ENCODE measurements at places on chromosomes 7 and 10. TPM values are rescaled to one million over a fixed set of nuclear protein-coding genes. Genes with fewer than 3 reads are reported as not detected.
A peak's percentile ranks its signal among the peaks of the same experiment; 100 is the strongest.

DNA sequence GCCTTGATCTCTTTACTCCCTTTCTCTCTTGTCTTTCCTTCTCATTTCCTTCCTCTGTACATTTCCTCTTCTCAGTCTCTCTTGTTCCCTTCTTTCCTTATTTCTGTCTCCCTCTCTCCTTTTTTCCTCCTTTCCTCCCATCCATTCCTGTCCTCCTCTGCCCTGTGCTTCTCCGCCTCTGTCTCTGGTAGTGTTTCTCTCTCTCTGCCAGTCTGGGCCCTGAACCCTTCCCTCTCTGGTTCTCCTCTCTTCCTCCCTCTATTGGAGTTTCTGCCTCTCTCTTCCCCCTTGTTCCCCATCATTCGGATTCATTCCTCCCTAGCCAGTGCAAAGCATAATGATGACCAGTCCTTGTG, 13.2 kb upstream of the PAX2 start:
- no peak for DNase-seq

- DNase-seq: no peak
Measured at GRCh38 chr7:98460902-98461301, 60.0 kb upstream of the BAIAP2L1 start.

- no peak for DNase-seq
Measured at GRCh38 chr7:154198481-154198880, 146.3 kb downstream of the DPP6 start.

- no peak for DNase-seq
Measured at GRCh38 chr10:59265141-59265540, 88.7 kb downstream of the PHYHIPL start.

DNA sequence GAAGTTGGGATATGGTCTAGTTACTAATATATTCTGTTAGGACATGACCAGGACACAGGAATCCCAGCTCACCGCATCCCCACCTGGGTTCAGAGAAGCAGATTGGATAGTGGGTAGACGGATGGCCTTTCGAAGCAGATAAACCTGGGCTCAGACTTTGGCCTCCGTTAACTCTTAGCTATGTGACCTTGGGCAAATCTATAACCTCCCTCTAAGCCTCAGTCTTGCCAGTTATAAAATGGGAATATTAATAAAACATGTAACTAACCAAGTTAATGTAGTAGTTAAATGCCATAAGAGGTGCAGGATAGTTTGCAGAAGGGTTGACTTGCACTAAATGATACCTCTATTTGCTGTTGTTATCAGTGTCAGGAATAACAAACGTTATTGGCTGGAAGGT, 127.6 kb upstream of the JCAD start:
- no peak for DNase-seq

GRCh38 chr10:80405035-80405434, 3.3 kb upstream of the PRXL2A start:
- no peak for DNase-seq

DNA sequence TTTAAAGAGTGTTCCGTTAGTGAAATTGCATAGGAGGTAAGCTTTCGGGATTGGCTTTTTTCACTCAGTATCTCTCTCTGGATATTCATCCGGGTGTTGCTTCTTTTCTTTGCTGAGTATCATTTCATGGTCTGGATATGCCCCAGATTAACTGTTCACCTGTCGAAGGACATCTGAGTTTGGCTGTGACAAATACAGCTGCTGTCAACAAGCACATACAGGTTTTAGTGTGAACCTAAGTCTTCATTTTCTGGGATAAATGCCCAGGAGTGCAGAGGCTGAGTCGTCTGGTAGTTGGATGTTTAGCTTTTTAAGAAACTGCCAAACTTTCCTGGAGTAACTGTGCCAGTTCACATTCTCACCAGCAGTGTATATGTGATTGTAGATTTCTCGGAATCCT, 5.6 kb downstream of the DOCK1 start:
- no peak for DNase-seq

DNA sequence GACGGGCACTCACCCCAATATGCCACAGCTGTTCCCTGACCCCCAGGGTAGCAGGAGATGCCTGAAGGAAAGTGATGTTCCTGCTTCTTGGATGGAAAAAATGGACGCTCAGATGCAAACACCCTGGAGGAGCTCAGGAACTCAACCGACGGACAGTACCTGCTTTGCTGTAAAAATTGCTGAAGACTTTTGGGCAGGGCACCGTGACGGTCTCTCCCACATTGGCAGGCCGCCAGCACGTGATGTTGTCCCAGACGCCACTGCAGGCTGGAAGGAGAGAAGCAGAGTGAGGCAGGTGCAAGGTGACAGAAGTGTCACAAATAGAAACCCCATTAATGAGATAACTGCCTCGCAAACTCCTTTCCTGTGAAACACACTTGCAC, 35.0 kb downstream of the VIPR2 start:
- no peak for DNase-seq

- DNase-seq: no peak
Measured at GRCh38 chr10:35130663-35131062, 4.0 kb downstream of the CREM start.

GRCh38 chr7:115722302-115722977, 308.1 kb downstream of the TFEC start:
- DNase-seq: no peak

DNA sequence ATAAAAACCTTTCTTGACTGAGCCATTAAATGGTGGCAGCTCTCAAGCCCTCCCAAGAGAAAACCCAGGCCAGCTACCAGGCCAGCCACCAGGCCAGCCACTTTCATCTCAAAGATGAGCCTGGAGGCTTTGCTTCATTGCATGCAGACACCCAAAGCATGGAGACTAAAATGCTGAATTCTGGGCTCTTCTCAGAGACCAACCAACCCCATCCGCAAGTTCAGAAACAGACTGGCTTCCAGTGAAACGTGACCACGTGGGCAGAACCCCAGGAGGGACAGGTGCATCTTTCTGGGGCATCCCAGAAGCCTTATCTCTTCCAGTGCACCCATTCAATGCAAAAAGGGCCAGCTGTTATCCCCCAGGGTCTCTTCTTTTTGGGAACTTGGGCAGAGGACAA, 20.9 kb downstream of the CHST15 start:
- DNase-seq: no peak

DNA sequence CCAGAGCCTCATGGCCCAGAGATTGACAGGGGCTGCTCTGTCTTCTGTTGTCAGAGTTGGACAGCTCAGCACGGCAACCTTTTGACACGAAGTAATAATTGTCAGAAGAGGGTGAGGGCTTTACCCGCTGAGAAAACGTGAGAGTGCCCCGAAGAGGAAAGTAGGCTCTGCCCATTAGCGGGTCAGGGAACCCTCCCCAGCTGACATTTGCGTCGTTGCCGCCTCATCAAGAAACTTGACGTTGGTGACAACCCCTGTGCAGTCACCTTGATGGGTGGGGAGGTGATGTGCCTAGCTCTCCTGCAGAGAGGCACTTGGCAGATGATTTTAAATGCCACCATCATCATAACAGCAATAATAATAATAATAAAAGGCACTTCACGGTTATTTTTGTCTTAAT, 202.1 kb downstream of the USP6NL start:
- DNase-seq: no peak

- DNase-seq: no peak
Measured at GRCh38 chr7:112346381-112347060, 103.7 kb upstream of the IFRD1 start.

DNA sequence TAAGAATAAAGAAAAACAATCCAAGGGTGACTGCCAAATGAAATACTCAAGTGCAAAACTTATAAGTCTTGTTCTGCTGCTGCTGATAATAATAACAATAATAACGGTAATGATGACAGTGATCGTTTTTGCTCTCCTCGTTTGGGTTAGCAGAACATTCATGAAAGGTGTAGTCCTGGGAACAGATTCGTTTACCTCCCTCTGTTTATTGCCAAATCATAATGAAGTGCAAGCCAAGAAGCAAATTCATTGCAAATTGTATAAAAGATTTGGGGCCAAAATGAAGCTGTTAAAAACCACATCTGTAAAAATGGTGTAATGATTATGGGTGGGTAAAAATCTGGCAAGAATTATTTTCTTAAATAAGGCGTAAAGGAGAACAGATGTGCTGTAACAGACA, 587.2 kb upstream of the MKI67 start:
- DNase-seq: no peak

DNA sequence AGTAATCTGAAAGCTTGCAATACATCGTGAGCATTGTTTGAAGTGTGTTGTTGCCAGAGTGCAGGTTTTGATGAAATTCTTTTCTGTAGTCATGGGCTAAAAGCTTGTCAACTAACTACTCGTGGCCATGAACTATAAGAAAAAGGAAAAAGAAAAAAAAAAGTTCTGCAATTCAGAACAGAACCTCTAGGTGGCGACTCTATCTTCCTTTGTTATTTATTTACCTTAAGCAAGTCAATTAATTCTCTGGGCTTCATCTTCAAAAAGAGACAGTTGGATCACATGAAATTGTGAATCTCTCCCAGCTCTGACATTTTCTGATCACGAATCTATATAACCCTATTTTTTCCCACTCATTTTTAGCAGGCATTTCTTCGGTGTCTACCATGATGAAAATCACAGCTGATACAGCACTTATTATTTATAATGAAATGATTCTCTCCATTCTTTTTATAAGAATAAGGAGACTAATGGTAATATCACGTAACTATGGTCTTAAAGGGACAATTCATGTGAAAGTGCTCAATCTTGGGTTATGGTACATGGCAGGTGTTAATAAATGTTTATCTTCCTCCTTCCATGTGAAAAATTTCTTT, 18.8 kb downstream of the TMEM196 start:
- DNase-seq: no peak

DNA sequence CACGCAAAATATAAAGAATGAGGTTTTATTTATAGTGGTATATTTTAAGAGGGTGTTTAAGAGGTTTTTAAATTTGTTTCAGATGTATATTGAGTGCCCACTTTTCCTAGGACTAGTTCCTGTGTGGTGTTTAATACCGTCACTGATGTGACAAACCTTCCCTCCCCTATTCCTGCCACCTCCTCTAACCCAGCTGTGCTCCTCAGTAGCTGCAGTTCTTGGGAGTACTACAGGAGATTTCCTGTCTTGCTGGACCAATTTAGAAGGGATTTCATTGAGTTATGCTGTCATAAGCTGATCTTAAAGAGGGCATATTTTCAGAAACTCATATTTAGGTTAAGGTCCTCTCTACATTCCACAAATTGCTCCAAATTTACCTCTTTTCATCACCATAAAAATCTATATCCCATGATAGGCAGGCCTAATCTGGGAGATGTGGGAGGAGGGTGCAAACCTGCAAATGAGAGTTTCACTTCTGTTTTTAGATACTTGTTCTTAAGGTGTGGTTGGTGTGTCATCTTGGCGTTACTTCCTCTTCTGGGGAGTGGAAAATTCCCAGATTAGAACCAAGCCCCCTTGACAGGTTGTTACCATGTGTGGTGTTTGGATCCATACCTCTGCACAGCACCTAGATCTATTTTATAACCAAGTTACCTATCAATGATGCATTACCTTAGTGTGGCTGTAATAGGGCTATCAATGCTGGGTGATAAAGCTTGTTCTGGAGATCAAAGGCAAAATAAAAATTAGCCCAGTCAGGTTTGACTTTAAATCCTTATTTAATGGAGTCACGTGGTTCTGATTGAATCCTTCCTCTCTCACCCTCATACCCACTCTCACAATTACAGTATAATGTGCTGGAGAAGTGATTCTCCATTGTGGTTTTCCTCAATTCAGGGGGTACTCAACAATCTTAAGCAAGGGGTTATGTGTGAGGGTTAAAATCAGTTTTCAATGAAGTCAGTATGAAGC, 141.1 kb downstream of the CDK14 start:
- DNase-seq: peak; percentile 29

The EPHA1 gene
- total RNA-seq: 2.3 TPM

The MYO3A gene
- 0.74 TPM for total RNA-seq

The PRKCQ gene
- total RNA-seq: 45.9 TPM

The NUP205 gene
- 148 TPM for total RNA-seq

The MYPN gene
- total RNA-seq: not detected

Measured in activated naive CD8-positive, alpha-beta T cell treated with anti-CD3 and anti-CD28 coated beads for 36 hours (primary cell).